ENCODE measurements at places on chromosomes 1 and 21. TPM values are rescaled to one million over a fixed set of nuclear protein-coding genes. Genes with fewer than 3 reads are reported as not detected.

Gene TTC24
- 1.2 TPM for total RNA-seq

Gene ARHGEF10L
- 7.6 TPM for total RNA-seq

Gene OR2T33
- total RNA-seq = not detected

Gene SLC44A3
- 0.10 TPM for total RNA-seq

Gene CPTP
- 8.5 TPM for total RNA-seq

Gene CSTB
- 9.4 TPM for total RNA-seq

Gene ESPN
- 0.52 TPM for total RNA-seq

Gene MXRA8
- 1.6 TPM for total RNA-seq

Gene CD1E
- total RNA-seq = 0.52 TPM

Gene MRAP
- total RNA-seq = not detected

Gene HES2
- total RNA-seq = not detected

Gene CYP4Z1
- not detected for total RNA-seq

Gene SEC16B
- total RNA-seq = not detected

Gene TLR5
- total RNA-seq = 6.6 TPM

Gene GUCA2A
- not detected for total RNA-seq

Gene STYXL2
- not detected for total RNA-seq

Gene C1orf122
- total RNA-seq = 8.5 TPM

Gene CRTC2
- total RNA-seq = 31.2 TPM

Gene RGS4
- total RNA-seq = not detected

Gene RGS13
- total RNA-seq = 0.52 TPM

Gene KCNE2
- total RNA-seq = not detected

Gene NFASC
- total RNA-seq = under 0.01 TPM

Gene C8B
- total RNA-seq = not detected

Gene PPT1
- 182 TPM for total RNA-seq
